ENCODE measurements at places on chromosomes 6 and 20.

GRCh38 chr6:37256692-37257319 is 766 bp upstream of the TBC1D22B start:
- DNase-seq: peak; percentile 28

- DNase-seq: no peak
Measured at GRCh38 chr6:149054559-149055194, 262.8 kb upstream of the TAB2 start.

DNA sequence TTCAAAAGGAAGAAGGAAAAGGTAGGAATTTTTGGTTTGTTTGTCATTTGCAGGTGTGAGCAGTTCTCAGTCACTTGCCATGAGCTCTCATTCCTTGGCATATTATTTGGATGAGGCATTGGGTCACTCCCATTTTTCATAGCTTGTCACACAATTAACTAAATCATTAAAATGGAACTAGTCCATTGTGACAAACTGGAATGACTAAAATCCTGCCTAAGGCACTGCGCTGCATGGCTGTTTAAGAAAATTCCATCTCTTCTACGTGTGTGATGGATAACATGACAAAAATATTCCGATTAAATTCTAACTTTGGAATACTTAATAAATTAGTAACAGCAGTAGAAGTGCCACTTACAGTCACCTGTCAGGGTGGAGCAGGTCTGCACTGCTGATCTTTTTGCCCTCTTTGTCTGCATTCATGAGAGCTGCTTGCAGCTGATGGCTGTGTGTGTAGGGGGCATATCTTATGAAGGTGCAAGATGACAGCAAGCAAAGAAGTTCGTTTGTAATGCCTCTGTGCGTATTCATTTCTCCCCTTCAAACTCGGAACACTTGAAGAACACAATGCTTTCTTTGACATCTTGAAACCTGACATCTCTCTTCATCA is 1292.6 kb upstream of the MAP3K7 start:
- DNase-seq: no peak

DNA sequence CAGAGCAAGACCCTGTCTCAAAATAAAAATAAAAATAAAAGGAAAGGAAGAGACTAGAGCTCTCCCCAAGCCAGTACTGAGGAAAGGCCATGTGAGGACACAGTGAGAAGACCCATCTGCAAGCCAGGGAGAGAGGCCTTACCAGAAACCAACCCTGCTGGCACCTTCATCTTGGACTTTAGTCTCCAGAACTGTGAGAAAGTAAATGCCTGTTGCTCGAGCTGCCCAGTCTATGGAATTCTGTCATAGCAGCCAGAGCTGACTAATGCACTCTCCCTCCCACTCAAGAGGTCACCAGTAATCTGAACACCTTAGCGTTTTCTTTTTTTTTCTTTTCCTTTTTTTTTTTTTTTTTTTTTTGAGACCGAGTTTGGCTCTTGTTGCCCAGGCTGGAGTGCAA is 7.3 kb upstream of the PRPH2 start:
- DNase-seq: peak; percentile 51

DNA sequence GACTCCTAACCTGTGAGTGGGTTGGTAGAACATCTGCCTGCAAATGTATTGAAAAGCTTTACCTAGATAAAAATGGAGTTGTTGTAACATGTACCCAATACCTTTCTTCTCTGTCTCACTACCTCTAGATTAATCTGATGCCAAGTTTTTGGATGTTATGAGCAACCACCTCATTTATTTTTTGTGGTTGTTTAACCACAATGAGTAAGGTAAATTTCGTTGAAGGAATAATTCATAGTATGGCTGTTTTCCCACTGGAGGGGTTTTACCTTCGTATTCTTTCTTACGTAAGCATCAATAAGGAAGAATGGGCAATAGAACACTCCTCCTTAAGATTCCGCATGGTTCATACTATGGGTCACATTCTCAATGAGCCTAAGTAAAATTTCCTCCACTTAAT is 165.4 kb downstream of the CDH26 start:
- DNase-seq: no peak

- peak; percentile 63 for DNase-seq
Measured at GRCh38 chr6:118712969-118713368, 61.6 kb upstream of the CEP85L start.

Data from fibroblast of the aortic adventitia (primary cell).